RWPE1 (cell line): ENCODE measurements at places on chromosomes 3 and 15.
A peak's percentile ranks its signal among the peaks of the same experiment; 100 is the strongest.

DNA sequence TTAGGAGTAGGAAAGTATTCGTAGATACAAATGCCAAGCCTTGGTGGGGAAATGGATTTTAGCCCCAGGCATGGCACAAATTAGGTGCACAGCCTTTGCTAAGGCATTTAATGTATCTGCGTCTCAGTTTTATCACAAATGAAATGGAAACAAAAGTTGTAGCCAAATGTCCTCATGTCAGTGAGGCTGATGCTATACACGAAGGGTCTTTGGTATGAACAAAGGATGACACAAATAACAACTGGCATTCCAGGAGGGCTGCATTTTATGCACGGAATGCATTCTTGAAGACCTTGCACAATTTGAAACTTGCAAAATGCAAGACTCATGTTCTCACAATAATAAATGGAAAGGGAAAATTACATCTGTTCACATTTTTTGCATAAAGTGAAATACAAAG, 181.9 kb downstream of the SV2B start:
- DNase-seq: no peak

GRCh38 chr3:141337523-141337854, 30.8 kb upstream of the ZBTB38 start:
- DNase-seq: no peak

DNA sequence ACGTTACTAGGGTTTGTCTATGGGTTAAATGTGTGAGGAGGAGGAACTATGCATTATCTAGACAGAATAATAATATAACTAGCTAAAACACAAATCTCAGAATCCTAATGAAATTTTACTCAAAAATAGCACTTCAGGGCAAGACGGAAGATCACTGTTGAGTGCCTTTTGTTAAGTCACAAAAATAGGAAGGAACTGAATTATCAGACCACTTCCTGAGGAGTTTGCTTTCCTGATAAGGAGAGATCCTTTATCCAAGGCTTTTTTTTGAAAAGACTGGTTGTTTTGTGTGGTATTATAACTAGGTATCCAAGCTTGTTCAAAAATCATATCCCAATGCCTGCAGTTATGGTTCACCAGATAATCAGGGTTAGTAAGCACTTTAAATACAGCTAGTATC, 34.6 kb downstream of the NR2E3 start:
- DNase-seq: no peak

GRCh38 chr15:78859971-78860719, 12.5 kb upstream of the MORF4L1 start:
- DNase-seq: peak; percentile 84

GRCh38 chr15:77607111-77607893, 25.4 kb downstream of the LINGO1 start:
- DNase-seq: no peak
